ENCODE measurements at places on chromosomes 3 and 15. TPM values are rescaled to one million over a fixed set of nuclear protein-coding genes. Genes with fewer than 3 reads are reported as not detected.

SPINK8 gene
- total RNA-seq: not detected

CCDC9B gene
- 61.7 TPM for total RNA-seq

TMIE gene
- total RNA-seq: not detected

USF3 gene
- total RNA-seq: 7.9 TPM

TM4SF18 gene
- not detected for total RNA-seq

PLA1A gene
- total RNA-seq: not detected

C3orf70 gene
- not detected for total RNA-seq

XCR1 gene
- total RNA-seq: not detected

C15orf62 gene
- 0.11 TPM for total RNA-seq

KLF15 gene
- not detected for total RNA-seq

KCNAB1 gene
- total RNA-seq: 0.49 TPM
